Stimulated activated CD8-positive, alpha-beta memory T cell treated with anti-CD3 and anti-CD28 coated beads, Interleukin-12 subunit alpha, Interleukin-12 subunit beta, amount 100 ng/mL, for 1 hour (primary cell): ENCODE measurements at places on chromosomes 2 and 18.

- no peak for DNase-seq
These were observed 555 bp downstream of the ALPI start for GRCh38 chr2:232456296-232457120.

GRCh38 chr2:147394179-147394790 lies 450.5 kb upstream of the ACVR2A start:
- no peak for DNase-seq

GRCh38 chr18:27094621-27095020 lies 90.5 kb downstream of the CHST9 start:
- no peak for DNase-seq

GRCh38 chr2:67835266-67835665 lies 227.5 kb downstream of the C1D start:
- DNase-seq = no peak

- DNase-seq = no peak
These were observed 29.1 kb upstream of the ZC3H15 start for GRCh38 chr2:186456941-186457340.

GRCh38 chr2:11411244-11411643 lies 54.7 kb downstream of the E2F6 start:
- DNase-seq = no peak
